ENCODE measurements at places on chromosomes 1 and 21.

DNA sequence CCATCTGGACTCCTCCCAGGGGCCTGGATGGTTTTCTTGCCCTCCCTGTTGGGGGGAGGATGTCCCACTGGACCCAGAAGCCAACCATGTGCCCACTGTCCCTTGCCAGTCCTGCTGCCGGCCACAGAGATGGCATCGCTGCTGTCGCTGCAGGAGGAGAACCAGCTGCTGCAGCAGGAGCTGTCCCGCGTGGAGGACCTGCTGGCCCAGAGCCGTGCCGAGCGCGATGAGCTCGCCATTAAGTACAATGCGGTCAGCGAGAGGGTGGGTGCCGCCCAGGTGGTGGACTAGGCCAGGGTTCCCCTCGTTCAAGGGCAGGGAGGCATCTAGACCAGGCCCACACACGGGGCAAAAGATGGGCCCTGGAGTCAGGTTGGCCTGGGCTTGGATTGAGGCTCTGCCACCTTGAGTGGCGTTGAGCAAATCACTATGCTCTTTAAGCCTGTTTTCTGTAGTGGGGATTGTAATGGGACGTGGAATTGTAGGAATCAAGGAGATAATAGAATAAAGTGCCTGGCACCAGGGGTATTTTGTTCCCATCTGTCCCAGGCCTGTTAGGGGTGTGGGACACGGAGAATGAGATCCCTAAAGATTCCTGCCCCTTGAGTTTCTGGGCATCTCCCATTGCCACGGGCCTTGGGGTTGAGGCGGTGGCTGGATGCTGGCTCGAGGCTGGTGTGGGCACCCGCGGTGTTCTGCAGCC lies 2.6 kb downstream of the CROCC start:
- DNase-seq: no peak

GRCh38 chr1:150221552-150221951 lies 14.4 kb downstream of the ANP32E start:
- no peak for DNase-seq

DNA sequence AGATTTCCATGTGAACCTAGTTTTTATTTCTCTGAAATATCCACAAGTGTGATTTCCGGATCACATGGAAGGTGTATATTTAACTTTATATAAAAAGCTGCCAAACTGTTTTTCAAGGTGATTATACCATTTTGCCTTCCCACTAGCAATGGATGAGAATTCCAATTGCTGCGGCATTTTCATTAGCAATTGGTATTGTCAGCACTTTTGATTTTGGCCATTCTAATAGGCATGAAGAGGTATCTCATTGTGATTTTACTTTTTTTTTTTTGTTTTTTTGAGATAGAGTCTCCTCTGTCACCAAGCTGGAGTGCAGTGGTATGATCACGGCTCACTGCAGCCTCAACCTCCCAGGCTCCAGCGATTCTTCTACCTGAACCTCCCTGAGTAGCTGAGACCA lies 5.0 kb upstream of the CYB5R1 start:
- no peak for DNase-seq

DNA sequence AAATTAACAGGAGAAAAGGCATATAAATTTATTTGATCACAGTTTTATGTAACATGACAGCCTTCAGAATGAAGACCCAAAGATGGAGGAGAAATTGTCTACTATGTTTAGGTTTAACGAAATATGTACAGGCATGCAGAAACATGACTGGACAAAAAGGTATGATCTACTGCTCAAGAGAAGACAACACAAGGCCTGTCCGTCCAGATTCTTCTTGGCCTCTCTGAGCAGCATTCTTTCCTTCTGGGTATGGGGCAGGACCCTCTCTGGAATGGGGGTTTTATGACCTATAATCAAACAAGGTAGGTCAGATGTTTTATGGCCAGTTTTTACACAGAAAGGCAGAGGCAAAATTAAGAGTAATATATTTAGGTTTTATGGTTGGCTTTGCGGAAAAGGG lies 13.5 kb upstream of the SYNJ1 start:
- no peak for DNase-seq

DNA sequence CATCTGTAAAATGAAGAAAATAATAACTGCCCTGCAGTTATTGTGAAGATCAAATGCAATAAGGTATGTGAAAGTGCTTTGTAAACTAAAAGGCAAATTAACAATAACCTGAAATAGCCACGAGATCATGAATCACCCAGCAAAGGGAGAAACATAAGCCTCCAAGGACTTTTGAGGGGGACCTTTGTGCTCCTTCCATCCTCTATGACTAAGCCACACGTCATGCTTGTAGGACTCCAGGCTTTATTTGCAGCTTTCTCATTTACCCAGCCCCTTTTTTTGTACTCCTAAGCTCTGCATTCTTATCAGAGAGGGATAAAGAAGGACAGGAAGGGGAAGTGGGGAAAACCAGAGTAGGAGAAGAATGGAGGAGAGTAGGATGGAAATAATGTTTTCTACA lies 115.1 kb downstream of the PROX1 start:
- no peak for DNase-seq

All from AG04449 (cell line).